ENCODE measurements at places on chromosomes 3 and 15.

DNA sequence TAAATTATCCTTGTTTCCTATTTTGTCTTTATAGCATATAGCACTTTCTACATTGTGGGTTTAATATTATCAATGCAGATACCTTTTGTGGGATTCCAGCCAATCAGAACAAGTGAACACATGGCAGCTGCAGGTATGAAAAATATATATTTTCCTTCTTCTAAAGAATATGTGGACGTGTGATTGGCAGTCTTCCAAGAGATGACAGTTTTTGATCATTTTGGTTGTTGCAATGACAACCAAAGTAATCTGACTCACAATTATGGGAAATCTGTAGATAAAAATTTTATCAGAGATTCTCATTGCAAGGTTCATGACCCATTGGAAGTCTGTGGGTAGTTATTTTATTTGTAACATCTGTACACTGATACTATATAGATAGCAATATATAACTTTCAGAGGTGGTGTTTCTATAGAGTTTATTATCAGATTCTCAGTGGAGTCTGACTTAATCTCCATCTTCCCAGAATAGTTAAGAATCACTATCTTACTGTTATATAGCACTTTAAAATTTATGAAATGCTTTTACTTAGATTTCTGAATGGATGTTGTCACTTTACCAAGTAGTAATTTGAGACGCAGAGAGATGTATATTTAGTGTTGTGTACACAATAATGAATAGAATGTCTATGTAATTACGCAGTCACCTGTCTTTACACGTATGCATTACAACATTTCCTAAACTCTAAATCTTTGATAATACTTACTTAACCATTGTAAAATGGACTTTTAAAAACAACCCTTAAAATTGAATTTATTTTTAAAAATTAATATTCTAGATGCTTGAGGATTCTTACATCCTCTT, 82.5 kb downstream of the STT3B start:
- H3K27me3 ChIP-seq, result no peaks in the 10 kb centered on the region
- no peak overlapping the region for H3K4me3 ChIP-seq
- peaks cover 2% of the 10 kb centered on the region for H3K36me3 ChIP-seq
- DNase-seq, result no peak

- no peak overlapping the region for H3K27ac ChIP-seq
- H3K4me1 ChIP-seq, result peaks cover 28% of the 10 kb centered on the region
- no peak overlapping the region for H3K4me3 ChIP-seq
- DNase-seq, result no peak
Observed at GRCh38 chr15:63372018-63372705, 9.5 kb downstream of the CA12 start.

DNA sequence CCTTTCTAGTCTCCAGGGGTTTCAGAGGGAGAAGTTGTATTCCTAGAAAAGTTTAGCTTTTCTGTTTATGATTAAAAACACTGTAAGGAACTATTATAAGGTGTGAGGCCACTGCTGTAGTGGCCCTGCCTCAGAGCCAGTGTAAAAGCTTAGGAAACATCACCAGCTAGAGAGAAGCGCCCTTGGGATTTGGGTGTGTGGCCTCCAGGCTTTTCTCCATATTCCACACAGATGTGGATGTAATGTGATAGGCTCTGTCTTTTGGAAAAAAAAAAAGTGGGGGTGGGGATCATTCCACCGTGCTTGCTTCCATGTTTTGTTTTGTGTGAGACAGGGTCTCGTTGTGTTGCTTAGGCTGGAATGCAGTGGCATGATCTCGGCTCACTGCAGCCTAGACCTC, 13.9 kb downstream of the SEC61A1 start:
- peaks cover 91% of the 10 kb centered on the region for H3K36me3 ChIP-seq
- no peaks in the 10 kb centered on the region for H3K4me1 ChIP-seq
- no peak overlapping the region for H3K4me3 ChIP-seq
- no peak overlapping the region for H3K27ac ChIP-seq
- DNase-seq, result no peak
- no peaks in the 10 kb centered on the region for H3K27me3 ChIP-seq

- H3K27me3 ChIP-seq, result no peaks in the 10 kb centered on the region
- H3K4me1 ChIP-seq, result no peaks in the 10 kb centered on the region
- H3K27ac ChIP-seq, result no peak overlapping the region
- H3K36me3 ChIP-seq, result no peaks in the 10 kb centered on the region
- no peak overlapping the region for H3K4me3 ChIP-seq
Observed at GRCh38 chr15:36356466-36356865, 223.0 kb upstream of the CDIN1 start.

- H3K4me1 ChIP-seq, result peaks cover 30% of the 10 kb centered on the region
- no peak for DNase-seq
- H3K27ac ChIP-seq, result peak overlapping the region; percentile 93
- H3K27me3 ChIP-seq, result no peaks in the 10 kb centered on the region
- peaks cover 4% of the 10 kb centered on the region for H3K36me3 ChIP-seq
Observed at GRCh38 chr15:74872702-74873035, 496 bp downstream of the SCAMP2 start.

GRCh38 chr3:58342676-58343075, 10.0 kb downstream of the PXK start:
- peaks cover 3% of the 10 kb centered on the region for H3K36me3 ChIP-seq
- no peaks in the 10 kb centered on the region for H3K27me3 ChIP-seq
- H3K4me3 ChIP-seq, result no peak overlapping the region
- no peak overlapping the region for H3K27ac ChIP-seq

- H3K27me3 ChIP-seq, result no peaks in the 10 kb centered on the region
- H3K27ac ChIP-seq, result no peak overlapping the region
- H3K4me3 ChIP-seq, result no peak overlapping the region
- H3K36me3 ChIP-seq, result no peaks in the 10 kb centered on the region
- peaks cover 9% of the 10 kb centered on the region for H3K4me1 ChIP-seq
Observed at GRCh38 chr15:55003965-55004873, 192.5 kb downstream of the RSL24D1 start.

DNA sequence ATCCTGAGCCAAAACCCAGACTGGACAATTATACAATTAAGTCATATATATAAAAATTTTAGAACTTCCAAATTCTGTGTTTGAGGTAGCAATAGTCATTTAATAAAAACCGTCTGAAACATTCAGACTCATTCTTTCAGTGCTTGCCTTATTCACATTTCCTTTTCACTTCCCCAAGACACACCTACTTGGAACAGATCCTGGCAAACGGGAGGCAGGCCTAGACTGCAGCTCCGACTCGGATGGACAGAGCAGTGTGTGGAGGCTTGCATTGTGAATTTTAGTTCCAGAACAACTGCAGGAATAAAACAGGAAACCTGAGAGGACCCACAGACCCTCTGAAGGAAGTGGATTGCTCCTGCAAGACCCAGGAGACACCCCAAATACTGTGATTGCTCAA, 341.4 kb downstream of the CNTN3 start:
- H3K4me3 ChIP-seq, result no peak overlapping the region
- no peaks in the 10 kb centered on the region for H3K27me3 ChIP-seq
- H3K36me3 ChIP-seq, result no peaks in the 10 kb centered on the region
- H3K4me1 ChIP-seq, result peaks cover 4% of the 10 kb centered on the region

DNA sequence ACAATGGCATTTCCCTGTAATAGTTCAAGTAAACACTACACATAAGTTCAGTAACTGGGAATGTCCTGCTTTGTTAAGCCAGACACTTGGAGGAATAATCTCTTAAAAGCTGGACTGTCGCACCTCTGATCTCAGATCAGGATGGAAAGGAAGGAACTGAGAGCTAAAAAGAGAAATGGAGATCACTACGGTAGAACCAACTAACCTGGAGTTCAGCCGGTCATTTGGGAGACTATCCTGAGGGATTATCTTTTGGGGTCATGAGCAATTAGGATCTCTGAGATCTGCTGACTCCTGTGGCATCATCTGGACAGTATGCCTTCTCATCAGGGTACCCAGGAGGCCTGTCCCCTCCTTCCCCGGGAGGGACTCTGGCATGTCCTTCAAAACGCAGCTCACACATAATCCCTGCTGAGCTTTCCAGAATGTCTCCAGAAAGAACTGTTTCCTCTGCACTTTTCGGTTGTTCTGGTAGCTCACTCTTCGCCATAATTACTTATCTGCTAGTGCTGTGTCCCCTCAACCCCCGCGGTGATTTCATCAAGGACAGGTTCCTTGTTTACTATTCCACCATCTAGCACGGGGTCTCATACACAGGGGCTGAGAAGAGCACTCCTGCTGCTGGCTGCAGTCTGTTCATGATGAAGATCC, 115.6 kb downstream of the SENP2 start:
- H3K4me1 ChIP-seq, result peaks cover 7% of the 10 kb centered on the region
- H3K27me3 ChIP-seq, result no peaks in the 10 kb centered on the region
- no peaks in the 10 kb centered on the region for H3K36me3 ChIP-seq
- no peak overlapping the region for H3K27ac ChIP-seq
- no peak overlapping the region for H3K4me3 ChIP-seq

GRCh38 chr3:134344560-134344959, 29.7 kb downstream of the AMOTL2 start:
- no peak for DNase-seq
- peaks cover 7% of the 10 kb centered on the region for H3K36me3 ChIP-seq
- no peak overlapping the region for H3K27ac ChIP-seq
- H3K4me1 ChIP-seq, result no peaks in the 10 kb centered on the region
- H3K27me3 ChIP-seq, result no peaks in the 10 kb centered on the region

GRCh38 chr15:31211353-31211752, 109.8 kb upstream of the TRPM1 start:
- H3K4me3 ChIP-seq, result no peak overlapping the region
- no peak overlapping the region for H3K27ac ChIP-seq
- no peaks in the 10 kb centered on the region for H3K36me3 ChIP-seq
- peaks cover 13% of the 10 kb centered on the region for H3K4me1 ChIP-seq
- no peaks in the 10 kb centered on the region for H3K27me3 ChIP-seq
- no peak for DNase-seq

- DNase-seq, result no peak
- H3K4me3 ChIP-seq, result no peak overlapping the region
- H3K4me1 ChIP-seq, result no peaks in the 10 kb centered on the region
- no peaks in the 10 kb centered on the region for H3K27me3 ChIP-seq
- H3K36me3 ChIP-seq, result no peaks in the 10 kb centered on the region
Observed at GRCh38 chr3:66923969-66924368, 74.1 kb upstream of the KBTBD8 start.

DNA sequence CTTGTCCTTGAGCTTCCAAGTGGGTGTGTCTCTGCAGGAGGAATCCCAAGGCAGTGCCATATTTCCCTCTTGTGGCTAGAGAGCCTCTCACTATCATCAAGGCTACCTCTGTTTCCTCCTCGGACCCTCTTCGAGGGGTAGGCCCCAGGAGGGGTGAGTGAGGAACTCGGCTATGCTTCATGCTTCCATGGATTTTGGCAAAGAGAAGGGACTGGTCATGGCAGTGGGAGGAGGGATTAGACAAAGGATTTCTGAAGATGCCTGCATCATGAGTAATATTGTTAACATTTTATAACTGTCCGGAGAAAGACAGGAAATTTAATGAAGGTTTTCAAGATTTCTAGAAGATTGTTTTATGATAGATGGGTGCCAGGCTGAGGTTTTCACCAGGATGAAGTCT, 241.5 kb downstream of the CLSTN2 start:
- no peaks in the 10 kb centered on the region for H3K4me1 ChIP-seq
- H3K27ac ChIP-seq, result no peak overlapping the region
- no peak for DNase-seq
- H3K36me3 ChIP-seq, result no peaks in the 10 kb centered on the region
- H3K27me3 ChIP-seq, result no peaks in the 10 kb centered on the region

DNA sequence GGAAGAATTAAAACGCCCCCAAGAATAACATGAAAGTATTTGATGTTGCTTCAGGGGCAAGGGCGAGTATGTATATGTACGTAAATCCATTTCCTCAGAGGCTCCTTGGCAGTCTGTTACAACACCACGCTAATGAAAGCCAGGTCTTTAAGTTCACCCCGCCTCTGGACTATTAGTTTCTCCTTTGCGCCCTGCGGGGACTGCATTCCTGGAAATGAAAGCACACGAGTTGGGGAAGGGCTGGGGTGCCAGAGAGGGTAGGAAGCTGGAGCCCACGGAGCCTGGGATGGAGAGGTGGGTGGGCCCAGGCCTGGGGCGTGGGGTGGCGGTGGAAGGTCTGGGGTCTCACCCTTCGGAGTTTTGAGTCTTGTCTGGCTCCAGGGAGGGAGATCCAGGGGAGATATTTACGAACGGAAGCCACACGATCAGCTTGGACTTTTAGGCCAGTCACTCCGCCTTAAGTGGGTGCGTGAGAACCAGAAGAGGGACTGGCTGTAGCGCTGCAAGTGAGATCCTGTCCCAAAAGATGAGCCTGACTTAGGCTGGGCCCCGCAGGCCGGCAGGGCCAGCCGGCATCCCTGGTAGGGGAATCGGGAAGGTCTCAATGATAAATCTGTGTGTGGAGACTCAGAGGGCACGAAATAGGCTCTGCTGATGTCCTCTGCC, 1.6 kb upstream of the PLCL2 start:
- no peak for DNase-seq
- no peaks in the 10 kb centered on the region for H3K27me3 ChIP-seq
- no peaks in the 10 kb centered on the region for H3K36me3 ChIP-seq
- peak overlapping the region; percentile 70 for H3K27ac ChIP-seq
- H3K4me3 ChIP-seq, result peak overlapping the region; percentile 5

DNA sequence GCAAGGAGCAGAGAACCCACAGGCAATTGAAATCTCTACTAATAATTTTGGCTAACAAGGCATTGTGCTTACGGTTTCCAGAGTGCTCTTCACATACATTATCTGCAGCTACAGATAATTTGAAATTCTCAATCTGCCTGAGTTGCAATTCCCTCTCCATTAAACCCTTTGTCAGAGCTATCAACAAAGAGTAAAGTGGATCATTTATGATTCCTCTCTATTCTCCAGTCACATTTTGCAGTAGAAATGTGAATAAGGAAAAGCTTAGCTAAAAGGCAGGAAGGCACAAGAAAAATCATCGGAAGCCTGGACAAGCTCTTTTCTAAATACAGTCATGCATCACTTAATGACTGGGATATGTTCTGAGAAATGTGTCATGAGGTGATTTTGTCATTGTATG, 49.6 kb downstream of the FAM98B start:
- H3K27ac ChIP-seq, result no peak overlapping the region
- no peaks in the 10 kb centered on the region for H3K4me1 ChIP-seq
- no peaks in the 10 kb centered on the region for H3K36me3 ChIP-seq
- H3K27me3 ChIP-seq, result no peaks in the 10 kb centered on the region
- DNase-seq, result no peak

- no peak for DNase-seq
- H3K36me3 ChIP-seq, result no peaks in the 10 kb centered on the region
Observed at GRCh38 chr3:161941891-161942290, 445.3 kb downstream of the OTOL1 start.

GRCh38 chr15:39414201-39414600, 166.7 kb upstream of the THBS1 start:
- no peaks in the 10 kb centered on the region for H3K27me3 ChIP-seq
- H3K27ac ChIP-seq, result no peak overlapping the region
- no peaks in the 10 kb centered on the region for H3K4me1 ChIP-seq
- H3K4me3 ChIP-seq, result no peak overlapping the region
- no peak for DNase-seq

DNA sequence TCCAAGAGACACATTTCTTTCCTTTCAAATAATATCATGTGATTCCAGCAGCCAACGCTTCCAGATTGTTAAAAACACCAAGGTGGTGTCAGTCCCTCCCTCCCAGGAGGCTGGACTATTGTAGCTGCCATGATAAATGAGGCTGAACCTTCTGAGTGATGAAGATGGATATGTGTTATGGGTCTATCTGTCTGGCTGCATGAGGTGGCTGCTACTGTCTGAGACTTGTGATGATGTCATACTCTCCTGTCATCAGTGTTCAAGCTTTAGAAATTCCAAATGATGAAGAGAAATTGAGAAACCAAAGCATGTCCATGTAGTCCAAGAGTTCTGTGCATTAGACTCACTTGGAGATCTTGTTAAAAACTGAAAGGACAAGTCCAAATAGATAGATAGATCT, 683.0 kb downstream of the NTRK3 start:
- H3K27ac ChIP-seq, result no peak overlapping the region
- H3K27me3 ChIP-seq, result no peaks in the 10 kb centered on the region
- DNase-seq, result no peak
- H3K4me1 ChIP-seq, result peaks cover 4% of the 10 kb centered on the region
- H3K36me3 ChIP-seq, result no peaks in the 10 kb centered on the region
- no peak overlapping the region for H3K4me3 ChIP-seq
